ENCODE measurements at places on chromosomes 7 and 10. TPM values are rescaled to one million over a fixed set of nuclear protein-coding genes. Genes with fewer than 3 reads are reported as not detected.

DNA sequence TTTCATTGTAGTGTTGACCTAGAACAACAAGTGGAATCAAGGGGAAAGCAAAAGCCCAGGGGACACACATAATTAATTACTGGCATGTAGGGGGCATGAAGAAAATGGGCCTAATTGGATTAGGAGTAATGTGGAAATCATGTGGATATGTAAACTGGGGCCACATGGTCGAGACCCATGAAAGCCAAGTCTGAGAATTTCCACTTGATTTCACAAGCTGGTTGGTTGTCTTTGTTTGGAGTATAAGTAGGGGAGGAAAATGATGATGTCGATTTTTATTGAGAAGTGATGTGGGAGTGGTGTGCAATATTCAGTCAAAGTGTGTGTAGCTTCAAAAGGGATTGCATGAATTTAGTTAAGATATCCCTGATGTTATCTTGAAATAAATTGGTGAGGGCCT is 131.8 kb downstream of the LRRC4 start:
- H3K36me3 ChIP-seq: peaks cover 2% of the 10 kb centered on the region
- H3K4me3 ChIP-seq: no peak overlapping the region
- peaks cover 17% of the 10 kb centered on the region for H3K4me1 ChIP-seq
- no peaks in the 10 kb centered on the region for H3K27me3 ChIP-seq

DNA sequence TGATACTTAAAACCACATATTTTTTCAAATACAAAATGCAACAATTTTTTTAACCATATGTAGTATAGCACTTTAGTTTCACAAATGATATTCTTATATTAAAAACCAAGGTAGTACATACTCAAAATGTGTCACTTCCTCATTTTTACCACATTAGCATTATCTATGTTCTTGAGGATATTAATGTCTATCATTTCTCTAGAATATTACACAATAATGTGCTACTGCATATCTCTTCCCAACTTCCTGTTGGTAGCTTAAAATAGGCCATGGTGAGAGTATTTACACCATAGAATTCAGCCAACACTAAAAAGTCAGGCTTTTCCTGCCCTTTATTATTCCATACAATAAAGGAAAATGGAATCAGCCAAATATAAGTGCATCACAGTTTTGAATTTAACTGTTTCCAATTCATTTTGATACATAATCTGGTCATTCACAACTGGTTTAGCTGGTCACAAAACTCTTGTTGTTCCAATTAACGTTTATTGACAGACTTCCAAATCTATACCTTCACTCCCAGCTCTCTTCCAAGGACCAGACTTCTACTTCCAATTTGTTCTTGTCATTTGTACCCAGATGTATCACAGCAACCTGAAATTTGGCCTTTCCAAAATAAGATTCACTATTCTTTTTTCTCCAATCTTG is 20.0 kb upstream of the LRRC17 start:
- H3K4me1 ChIP-seq: peaks cover 13% of the 10 kb centered on the region
- H3K27ac ChIP-seq: no peak overlapping the region
- no peak for DNase-seq
- no peaks in the 10 kb centered on the region for H3K27me3 ChIP-seq
- H3K4me3 ChIP-seq: no peak overlapping the region
- H3K36me3 ChIP-seq: no peaks in the 10 kb centered on the region

- peaks cover 19% of the 10 kb centered on the region for H3K27me3 ChIP-seq
- no peak overlapping the region for H3K27ac ChIP-seq
- no peaks in the 10 kb centered on the region for H3K36me3 ChIP-seq
- H3K4me3 ChIP-seq: no peak overlapping the region
Measured at GRCh38 chr10:15482156-15482555, 111.1 kb upstream of the FAM171A1 start.

- no peaks in the 10 kb centered on the region for H3K27me3 ChIP-seq
- no peak overlapping the region for H3K27ac ChIP-seq
- no peaks in the 10 kb centered on the region for H3K4me1 ChIP-seq
- DNase-seq: no peak
- no peaks in the 10 kb centered on the region for H3K36me3 ChIP-seq
- H3K4me3 ChIP-seq: no peak overlapping the region
Measured at GRCh38 chr10:126731610-126731990, 61.1 kb upstream of the C10orf90 start.

- H3K4me1 ChIP-seq: no peaks in the 10 kb centered on the region
- DNase-seq: no peak
- no peaks in the 10 kb centered on the region for H3K27me3 ChIP-seq
- peak overlapping the region; percentile 17 for H3K4me3 ChIP-seq
Measured at GRCh38 chr7:15839416-15840100, 153.1 kb upstream of the MEOX2 start.

DNA sequence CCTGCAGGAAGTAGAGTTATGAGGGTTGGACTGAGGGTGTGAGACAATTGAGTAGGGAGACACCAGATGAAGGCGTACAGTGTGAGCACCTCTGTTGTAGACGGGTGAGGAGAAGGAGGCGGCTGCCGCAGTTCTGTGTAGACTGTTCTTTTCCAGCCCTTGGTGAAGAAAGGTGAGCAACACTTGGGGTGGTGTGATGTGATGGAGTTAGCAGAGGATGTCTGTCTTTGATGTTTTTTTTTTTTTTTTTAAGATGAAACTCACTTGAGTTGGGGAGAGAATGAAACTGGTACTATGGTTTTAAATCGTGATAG is 42.8 kb upstream of the RNF216 start:
- no peaks in the 10 kb centered on the region for H3K36me3 ChIP-seq
- no peak for DNase-seq
- no peak overlapping the region for H3K27ac ChIP-seq
- peaks cover 1% of the 10 kb centered on the region for H3K4me1 ChIP-seq
- no peaks in the 10 kb centered on the region for H3K27me3 ChIP-seq

GRCh38 chr7:101589052-101589451 is 40.0 kb downstream of the MYL10 start:
- peaks cover 14% of the 10 kb centered on the region for H3K27me3 ChIP-seq
- H3K4me1 ChIP-seq: peaks cover 2% of the 10 kb centered on the region
- H3K36me3 ChIP-seq: no peaks in the 10 kb centered on the region
- H3K27ac ChIP-seq: no peak overlapping the region

DNA sequence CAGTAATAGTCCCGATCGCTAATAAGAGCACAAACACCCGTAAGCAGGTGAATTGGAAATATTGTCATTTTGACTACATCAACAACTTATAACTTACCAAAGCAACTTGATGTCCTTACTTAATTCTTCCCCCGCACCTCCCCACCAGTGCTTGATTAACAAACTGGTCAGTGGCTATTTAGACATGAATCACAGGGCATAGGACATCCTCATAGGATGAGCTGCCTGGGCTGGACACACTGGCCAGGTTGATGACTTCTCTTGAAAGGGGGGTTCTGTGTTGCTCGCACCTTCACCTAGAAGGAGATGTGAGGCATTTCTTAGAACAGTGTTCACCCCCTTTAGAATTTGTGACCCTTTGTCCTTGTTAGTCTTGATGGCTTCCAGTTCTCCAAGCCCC is 163.2 kb downstream of the TCF7L2 start:
- H3K27ac ChIP-seq: no peak overlapping the region
- no peak for DNase-seq
- no peaks in the 10 kb centered on the region for H3K27me3 ChIP-seq
- H3K36me3 ChIP-seq: peaks cover 2% of the 10 kb centered on the region
- no peak overlapping the region for H3K4me3 ChIP-seq

GRCh38 chr7:77184990-77185389 is 14.6 kb downstream of the FGL2 start:
- H3K4me1 ChIP-seq: no peaks in the 10 kb centered on the region
- H3K27me3 ChIP-seq: no peaks in the 10 kb centered on the region
- H3K27ac ChIP-seq: no peak overlapping the region

GRCh38 chr10:30510184-30510931 is 76.4 kb downstream of the MAP3K8 start:
- H3K27me3 ChIP-seq: peaks cover 16% of the 10 kb centered on the region
- no peak overlapping the region for H3K27ac ChIP-seq
- H3K4me3 ChIP-seq: no peak overlapping the region

Gene SFTPA2
- total RNA-seq: not detected

DNA sequence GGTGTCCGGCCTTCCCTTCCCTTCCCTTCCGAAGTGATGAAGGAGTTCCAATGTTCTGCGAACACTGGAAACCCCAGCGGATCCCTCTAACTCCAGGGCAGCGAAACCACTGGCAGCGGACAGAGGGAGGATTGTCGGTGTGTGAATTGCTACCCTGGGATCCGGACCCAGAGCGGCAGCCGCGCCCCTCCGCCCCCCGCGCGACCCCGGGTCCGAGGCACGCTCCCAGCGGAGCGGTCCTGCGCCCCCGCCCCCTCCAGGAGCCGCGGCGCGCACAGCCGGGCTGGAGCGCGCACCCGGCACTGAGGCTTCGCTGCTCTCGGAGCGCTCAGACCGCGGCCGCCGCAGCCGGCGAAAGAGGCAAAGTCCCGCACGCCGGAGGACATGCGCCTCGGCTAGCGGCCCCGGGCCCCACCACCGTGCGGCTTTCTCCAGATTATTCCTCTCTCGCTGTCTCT is at the start of gene PTPRZ1:
Gene PTPRZ1, plus strand, starts transcription at position 331 of the 458 bp plus-strand sequence. CDS start 339 bp downstream, outside the sequence.
- no peaks in the 10 kb centered on the region for H3K4me1 ChIP-seq
- no peak within 1 kb of the TSS for H3K27ac ChIP-seq
- DNase-seq: peak; percentile 2

Gene LRRC18
- not detected for total RNA-seq

DNA sequence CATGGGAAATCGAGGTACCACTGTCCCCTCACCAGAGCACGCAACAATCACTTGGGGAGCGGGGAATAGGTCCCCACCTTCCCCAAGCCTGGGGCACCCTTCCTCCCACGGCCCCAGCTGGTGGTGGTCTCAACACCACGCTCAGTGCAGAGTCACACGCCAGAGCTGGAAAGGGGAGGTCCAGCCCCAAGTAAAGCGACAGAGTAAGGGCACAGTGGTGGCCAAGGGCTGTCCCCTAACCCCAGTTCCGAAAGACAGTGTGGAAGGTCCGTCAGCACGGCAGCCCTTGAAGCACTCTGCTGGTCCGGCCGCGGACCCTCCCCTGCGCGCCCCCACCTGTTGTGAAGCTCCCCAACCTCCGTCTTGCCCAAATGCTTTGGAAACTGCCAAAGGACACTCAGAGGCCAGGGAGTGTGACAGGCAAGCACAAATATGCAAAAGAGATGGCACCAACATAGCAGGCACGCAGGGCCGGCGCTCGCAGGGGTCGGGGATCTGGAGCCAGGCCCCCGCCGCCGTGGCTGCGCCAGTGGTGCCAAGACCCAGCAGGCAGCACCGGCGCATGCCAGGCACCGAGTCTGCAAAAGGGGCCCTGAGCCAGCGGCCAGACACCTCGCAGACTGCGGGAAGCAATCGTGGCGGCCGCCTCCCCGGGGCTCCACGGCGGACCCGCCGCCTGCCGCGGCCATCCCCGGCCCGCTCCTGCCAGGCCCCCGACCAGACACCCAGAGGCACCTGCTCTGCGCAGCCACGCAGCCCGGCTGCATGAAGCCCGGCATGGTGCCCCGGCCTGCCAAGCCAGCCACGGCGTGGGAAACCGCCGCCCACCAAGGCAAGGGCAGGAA is 51.6 kb upstream of the SRRM3 start:
- no peaks in the 10 kb centered on the region for H3K36me3 ChIP-seq
- peaks cover 7% of the 10 kb centered on the region for H3K27me3 ChIP-seq
- H3K27ac ChIP-seq: no peak overlapping the region
- H3K4me1 ChIP-seq: no peaks in the 10 kb centered on the region

DNA sequence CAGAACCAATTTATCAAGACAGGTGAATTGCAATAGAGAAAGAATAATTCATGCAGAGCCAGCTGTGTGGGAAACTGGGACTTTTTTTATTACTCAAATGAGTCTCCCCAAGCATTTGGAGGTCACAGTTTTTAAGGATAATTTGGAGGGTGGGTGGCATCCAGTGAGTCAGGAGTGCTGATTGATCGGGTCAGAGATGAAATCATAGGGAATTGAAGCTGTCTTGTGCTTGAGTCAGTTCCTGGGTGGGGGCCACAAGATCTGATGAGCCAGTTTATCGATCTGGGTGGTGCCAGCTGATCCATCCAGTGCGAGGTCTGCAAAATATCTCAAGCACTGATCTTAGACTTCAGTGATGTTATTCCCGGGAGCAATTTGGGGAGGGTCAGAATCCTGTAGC is 9.9 kb upstream of the MYO1G start:
- H3K36me3 ChIP-seq: peaks cover 16% of the 10 kb centered on the region
- H3K27ac ChIP-seq: no peak overlapping the region

Gene SEMA3C
- total RNA-seq: 116 TPM

Gene CALHM3
- total RNA-seq: not detected

Gene NUPR2
- not detected for total RNA-seq

DNA sequence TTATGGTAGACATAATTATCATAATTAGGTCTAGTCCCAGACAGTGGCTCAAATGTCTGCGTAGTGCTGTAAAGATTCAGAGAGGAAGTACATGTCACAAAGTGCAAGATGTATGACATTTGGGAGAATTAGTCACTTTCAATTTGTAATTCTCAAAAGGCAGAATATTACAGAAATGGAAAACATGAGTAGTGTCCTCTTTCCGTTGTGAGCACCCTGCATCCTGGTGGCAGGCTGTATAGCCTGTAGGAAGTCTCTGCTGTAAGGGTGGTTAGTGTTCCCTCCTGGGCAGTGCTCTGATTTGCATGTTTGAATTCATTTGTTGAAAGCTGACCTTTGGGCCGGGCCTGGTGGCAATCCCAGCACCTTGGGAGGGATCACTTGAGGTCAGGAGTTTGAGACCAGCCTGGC is 17.0 kb downstream of the CDK14 start:
- peak; percentile 43 for DNase-seq
- H3K27ac ChIP-seq: no peak overlapping the region
- H3K36me3 ChIP-seq: no peaks in the 10 kb centered on the region

- peak overlapping the region; percentile 22 for H3K27ac ChIP-seq
- H3K36me3 ChIP-seq: no peaks in the 10 kb centered on the region
- no peaks in the 10 kb centered on the region for H3K27me3 ChIP-seq
- H3K4me1 ChIP-seq: peaks cover 23% of the 10 kb centered on the region
- H3K4me3 ChIP-seq: no peak overlapping the region
- DNase-seq: peak; percentile 63
Measured at GRCh38 chr7:158811461-158811860, 17.8 kb downstream of the ESYT2 start.

GRCh38 chr10:84900141-84900540 is 571.8 kb downstream of the CCSER2 start:
- no peak overlapping the region for H3K4me3 ChIP-seq
- H3K4me1 ChIP-seq: no peaks in the 10 kb centered on the region
- no peak overlapping the region for H3K27ac ChIP-seq
- H3K27me3 ChIP-seq: no peaks in the 10 kb centered on the region
- H3K36me3 ChIP-seq: no peaks in the 10 kb centered on the region

Gene TRRAP
- 12.5 TPM for total RNA-seq

DNA sequence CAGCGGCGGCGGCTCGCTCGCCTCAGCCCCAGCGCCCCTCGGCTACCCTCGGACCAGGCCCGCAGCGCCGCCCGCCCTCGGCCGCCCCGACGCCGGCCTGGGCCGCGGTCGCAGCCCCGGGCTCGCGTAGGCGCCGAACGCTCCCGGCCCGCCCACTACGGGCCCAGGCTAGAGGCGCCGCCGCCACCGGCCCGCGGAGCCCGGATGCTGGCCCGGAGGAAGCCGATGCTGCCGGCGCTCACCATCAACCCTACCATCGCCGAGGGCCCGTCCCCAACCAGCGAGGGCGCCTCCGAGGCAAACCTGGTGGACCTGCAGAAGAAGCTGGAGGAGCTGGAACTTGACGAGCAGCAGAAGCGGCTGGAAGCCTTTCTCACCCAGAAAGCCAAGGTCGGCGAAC is 18.2 kb upstream of the TSPAN33 start:
- H3K27me3 ChIP-seq: peaks cover 41% of the 10 kb centered on the region
- DNase-seq: no peak
- no peaks in the 10 kb centered on the region for H3K36me3 ChIP-seq
- H3K4me1 ChIP-seq: no peaks in the 10 kb centered on the region
- no peak overlapping the region for H3K27ac ChIP-seq
- no peak overlapping the region for H3K4me3 ChIP-seq

- H3K36me3 ChIP-seq: no peaks in the 10 kb centered on the region
- H3K27ac ChIP-seq: no peak overlapping the region
- DNase-seq: no peak
- H3K27me3 ChIP-seq: no peaks in the 10 kb centered on the region
Measured at GRCh38 chr10:89309156-89310055, 7.6 kb downstream of the IFIT2 start.

All from IMR-90 (cell line).